ENCODE measurements at places on chromosomes 1 and 21. TPM values are rescaled to one million over a fixed set of nuclear protein-coding genes. Genes with fewer than 3 reads are reported as not detected.

Gene ACKR1
- not detected for total RNA-seq

GRCh38 chr1:24586970-24587820, 31.3 kb downstream of the NCMAP start:
- peak; percentile 78 for DNase-seq
- H3K4me1 ChIP-seq, result peaks cover 5% of the 10 kb centered on the region
- no peaks in the 10 kb centered on the region for H3K27me3 ChIP-seq
- no peak overlapping the region for H3K4me3 ChIP-seq

DNA sequence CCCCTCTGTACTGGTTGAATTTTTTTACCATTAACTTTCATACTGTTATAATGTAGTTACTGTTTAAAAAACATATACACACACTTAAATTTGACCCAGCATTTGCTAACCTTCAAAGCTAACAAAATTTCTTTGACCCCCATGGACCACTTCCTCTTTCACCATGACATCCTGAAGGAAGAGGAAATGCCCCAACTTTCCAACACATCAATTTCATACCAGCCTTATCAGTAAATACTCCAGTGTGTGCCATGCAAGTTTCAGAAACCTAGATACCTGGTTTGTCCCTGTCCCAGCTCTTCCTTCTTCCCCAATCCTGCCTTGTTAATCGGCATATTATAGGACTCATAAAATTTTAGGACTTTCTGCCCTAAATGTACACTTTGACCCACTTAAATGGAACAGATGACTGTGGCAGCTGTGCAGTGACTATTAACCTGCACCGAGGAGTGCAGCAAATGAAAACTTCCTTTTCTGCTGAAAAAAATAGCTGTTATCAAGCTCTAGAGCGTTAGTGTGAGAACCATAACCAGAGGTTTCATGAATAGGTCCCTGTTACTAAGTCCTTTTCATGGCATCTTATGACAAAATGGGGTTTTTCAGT, 54.1 kb downstream of the DTL start:
- no peaks in the 10 kb centered on the region for H3K36me3 ChIP-seq
- DNase-seq, result no peak
- no peak overlapping the region for H3K27ac ChIP-seq
- no peak overlapping the region for H3K4me3 ChIP-seq
- H3K27me3 ChIP-seq, result no peaks in the 10 kb centered on the region
- H3K4me1 ChIP-seq, result peaks cover 5% of the 10 kb centered on the region

Gene SAMD11
- total RNA-seq, result not detected

DNA sequence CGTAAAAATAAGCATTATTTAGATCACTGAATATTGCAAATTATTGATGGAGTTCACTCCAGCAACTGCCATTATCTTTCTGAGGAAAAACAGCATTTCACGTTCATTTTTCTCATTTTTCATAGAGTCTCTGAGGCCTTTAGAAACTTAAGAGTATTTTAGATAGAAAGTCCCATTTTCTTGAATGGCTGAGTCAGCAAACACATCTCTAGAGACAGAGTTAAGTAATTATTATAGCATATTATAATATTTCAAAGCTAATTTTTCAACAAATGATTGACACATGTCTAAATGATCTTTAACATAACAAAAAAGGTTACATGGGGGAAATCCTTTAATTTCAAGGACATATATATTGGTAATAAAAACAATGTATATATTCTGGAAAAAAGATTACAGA, 31.8 kb downstream of the RGS18 start:
- no peaks in the 10 kb centered on the region for H3K36me3 ChIP-seq
- no peaks in the 10 kb centered on the region for H3K27me3 ChIP-seq
- H3K4me1 ChIP-seq, result no peaks in the 10 kb centered on the region
- no peak overlapping the region for H3K27ac ChIP-seq
- no peak overlapping the region for H3K4me3 ChIP-seq

Gene PADI2
- not detected for total RNA-seq

GRCh38 chr1:4452701-4453100, 201.7 kb upstream of the AJAP1 start:
- no peak for DNase-seq
- no peaks in the 10 kb centered on the region for H3K27me3 ChIP-seq
- H3K4me1 ChIP-seq, result no peaks in the 10 kb centered on the region
- no peak overlapping the region for H3K27ac ChIP-seq
- no peak overlapping the region for H3K4me3 ChIP-seq
- H3K36me3 ChIP-seq, result no peaks in the 10 kb centered on the region

- no peaks in the 10 kb centered on the region for H3K4me1 ChIP-seq
- H3K4me3 ChIP-seq, result no peak overlapping the region
- no peaks in the 10 kb centered on the region for H3K36me3 ChIP-seq
- no peaks in the 10 kb centered on the region for H3K27me3 ChIP-seq
Observed at GRCh38 chr1:220928320-220928719, 49.1 kb downstream of the HLX start.

GRCh38 chr21:38925923-38926322, 120.2 kb downstream of the ETS2 start:
- no peak overlapping the region for H3K4me3 ChIP-seq
- DNase-seq, result no peak
- no peaks in the 10 kb centered on the region for H3K4me1 ChIP-seq
- H3K27me3 ChIP-seq, result no peaks in the 10 kb centered on the region
- no peak overlapping the region for H3K27ac ChIP-seq

GRCh38 chr1:100390531-100390930, 38.2 kb downstream of the CDC14A start:
- H3K36me3 ChIP-seq, result peaks cover 5% of the 10 kb centered on the region
- no peaks in the 10 kb centered on the region for H3K27me3 ChIP-seq
- DNase-seq, result no peak
- peak overlapping the region; percentile 22 for H3K27ac ChIP-seq

DNA sequence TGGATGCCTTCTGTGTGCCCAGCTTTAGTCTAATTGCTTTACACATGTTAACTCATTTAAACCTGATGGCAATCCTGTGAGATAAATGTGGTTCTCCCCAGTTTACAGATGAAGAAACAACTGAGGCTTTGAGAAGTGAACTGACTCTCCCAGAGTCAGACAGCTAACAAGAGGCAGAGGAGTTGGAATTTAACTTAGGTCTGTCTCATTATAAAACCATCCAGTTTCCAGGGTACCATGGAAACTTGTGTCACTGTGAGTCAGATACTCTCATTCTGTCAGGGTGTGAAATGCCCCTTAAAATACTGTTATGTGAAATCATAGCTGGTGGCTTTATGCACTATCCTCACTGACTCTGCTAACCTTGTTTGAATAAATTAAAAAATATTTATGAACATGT, 206.6 kb downstream of the PBX1 start:
- no peaks in the 10 kb centered on the region for H3K4me1 ChIP-seq
- H3K4me3 ChIP-seq, result no peak overlapping the region
- H3K36me3 ChIP-seq, result no peaks in the 10 kb centered on the region
- H3K27ac ChIP-seq, result no peak overlapping the region

- H3K36me3 ChIP-seq, result no peaks in the 10 kb centered on the region
- H3K4me1 ChIP-seq, result peaks cover 11% of the 10 kb centered on the region
- H3K27me3 ChIP-seq, result no peaks in the 10 kb centered on the region
- H3K4me3 ChIP-seq, result no peak overlapping the region
- no peak overlapping the region for H3K27ac ChIP-seq
- no peak for DNase-seq
Observed at GRCh38 chr21:31408301-31409088, 64.4 kb upstream of the TIAM1 start.

- no peak overlapping the region for H3K4me3 ChIP-seq
- H3K27ac ChIP-seq, result no peak overlapping the region
- peaks cover 16% of the 10 kb centered on the region for H3K4me1 ChIP-seq
- no peak for DNase-seq
Observed at GRCh38 chr21:31337996-31338907, 5.8 kb downstream of the TIAM1 start.
